ENCODE measurements at places on chromosomes 16 and 17. TPM values are rescaled to one million over a fixed set of nuclear protein-coding genes. Genes with fewer than 3 reads are reported as not detected.

The CDH8 gene
- not detected for total RNA-seq

GRCh38 chr17:50935221-50935995, 69.3 kb upstream of the TOB1 start:
- no peak for DNase-seq

The CTRB1 gene
- total RNA-seq: not detected

GRCh38 chr16:79972053-79972704, 371.6 kb upstream of the MAF start:
- DNase-seq: no peak

- no peak for DNase-seq
Observed at GRCh38 chr16:81442916-81443687, 1.5 kb upstream of the CMIP start.

DNA sequence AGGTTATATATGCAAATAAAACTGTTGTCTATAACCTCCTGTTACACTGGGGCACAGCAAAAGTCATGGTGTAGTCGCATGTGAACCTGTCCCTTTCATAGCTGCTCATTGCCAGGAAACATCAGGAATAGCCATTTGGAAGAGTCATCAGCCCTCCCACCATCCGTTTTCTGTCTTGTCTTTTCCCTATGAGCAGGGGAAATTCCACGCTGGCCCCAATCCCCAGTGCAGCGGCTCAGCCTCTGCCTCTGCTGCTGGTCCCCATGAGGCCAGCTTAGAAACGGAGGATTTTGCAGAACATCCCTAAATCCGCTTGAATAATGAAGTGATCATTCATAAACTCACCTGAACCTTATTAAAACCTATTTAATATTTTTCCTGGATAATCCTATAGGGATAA, 10.5 kb downstream of the MAPT start:
- DNase-seq: no peak

- no peak for DNase-seq
Observed at GRCh38 chr17:37481001-37481665, 8.6 kb upstream of the DUSP14 start.

GRCh38 chr16:6362321-6362720, 970.3 kb upstream of the RBFOX1 start:
- DNase-seq: no peak

DNA sequence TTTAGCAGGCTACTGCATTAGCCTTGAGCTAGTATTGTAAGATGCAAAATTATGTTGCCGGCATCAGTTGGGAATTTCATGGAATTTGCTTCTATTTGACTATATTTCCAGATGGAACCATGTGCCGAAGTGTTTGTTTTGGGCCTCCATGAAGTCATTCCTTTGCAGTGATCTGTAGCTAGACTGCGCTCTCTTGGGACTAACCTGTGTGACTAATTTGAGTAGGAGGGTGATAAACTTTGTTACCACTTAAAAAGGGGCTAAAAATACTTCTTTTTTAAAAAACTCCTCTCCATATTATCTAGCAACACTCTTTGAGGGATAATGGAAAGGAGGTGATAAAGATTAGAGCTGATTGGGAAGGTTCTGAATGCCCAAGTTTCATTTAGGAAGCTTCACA, 166.8 kb upstream of the TBX2 start:
- DNase-seq: no peak

DNA sequence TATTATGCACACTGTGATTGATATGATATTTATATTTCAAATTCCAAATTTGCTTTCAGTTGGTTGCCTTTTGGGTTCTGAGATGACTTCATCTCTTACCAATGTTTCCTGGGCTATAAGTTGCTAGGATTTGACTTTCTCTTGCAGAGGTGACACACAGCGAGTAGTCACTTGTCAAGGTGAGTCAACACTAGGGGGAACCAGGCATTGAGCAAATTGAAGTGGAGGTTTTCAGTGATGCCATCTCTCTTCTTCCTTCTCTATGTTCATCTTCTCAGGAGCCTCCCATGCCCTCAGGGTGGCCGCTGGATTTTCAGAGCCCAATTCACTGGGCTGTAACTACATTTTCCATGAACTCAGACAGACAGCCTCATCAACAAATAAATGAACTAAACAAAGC, 6.0 kb upstream of the CPD start:
- DNase-seq: no peak

DNA sequence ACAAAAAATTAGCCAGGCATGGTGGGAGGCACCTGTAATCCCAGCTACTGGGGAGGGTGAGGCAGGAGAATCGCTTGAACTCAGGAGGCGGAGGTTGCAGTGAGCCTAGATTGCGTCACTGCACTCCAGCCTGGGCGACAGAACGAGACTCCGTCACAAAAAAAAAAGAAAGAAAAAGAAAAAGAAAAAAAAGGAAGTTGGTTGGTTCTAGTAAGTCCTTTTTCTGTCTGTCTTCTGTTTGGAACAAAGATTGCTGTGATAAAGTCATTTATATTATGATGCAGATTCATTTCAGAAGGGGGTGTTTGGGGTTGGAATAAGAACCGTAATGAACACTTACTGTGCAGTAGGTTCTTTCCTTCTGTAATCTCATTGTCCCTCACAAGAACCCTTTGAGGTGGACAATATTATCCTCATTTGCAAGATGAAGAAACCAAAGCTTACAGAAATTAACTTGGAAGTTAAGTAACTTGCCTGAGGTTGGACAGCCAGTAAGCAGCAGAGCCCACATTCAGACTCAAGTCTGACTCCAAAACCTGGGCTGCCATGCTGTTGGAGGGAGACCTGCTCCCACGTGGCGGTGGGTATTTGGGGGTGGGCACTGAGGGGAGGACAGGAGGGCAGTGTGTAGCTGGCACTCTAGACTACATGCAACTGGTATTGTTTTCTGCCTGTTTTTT, 10.3 kb downstream of the MINK1 start:
- no peak for DNase-seq

The TMEM98 gene
- total RNA-seq: 18.8 TPM

DNA sequence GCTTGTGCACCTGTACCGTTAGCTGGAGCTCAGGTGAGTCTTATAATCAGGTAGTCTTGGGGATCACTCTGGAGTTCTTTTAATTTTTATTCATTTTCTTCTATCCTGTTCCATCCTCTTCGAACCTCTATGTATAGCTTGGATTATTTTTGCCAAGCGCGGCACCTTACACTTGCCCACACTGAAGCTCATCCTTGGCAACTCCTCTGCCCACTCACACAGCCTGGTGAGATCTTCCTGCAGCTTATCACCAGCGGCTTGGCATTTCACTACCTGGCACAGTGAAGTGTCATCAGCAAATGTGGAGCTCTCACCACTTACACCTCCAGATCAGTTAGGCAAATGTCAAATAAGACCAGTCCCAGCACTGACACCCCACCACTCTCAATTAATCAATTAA, 116.7 kb downstream of the CACNG3 start:
- no peak for DNase-seq

GRCh38 chr17:20924306-20924705, 118.5 kb downstream of the USP22 start:
- DNase-seq: no peak

DNA sequence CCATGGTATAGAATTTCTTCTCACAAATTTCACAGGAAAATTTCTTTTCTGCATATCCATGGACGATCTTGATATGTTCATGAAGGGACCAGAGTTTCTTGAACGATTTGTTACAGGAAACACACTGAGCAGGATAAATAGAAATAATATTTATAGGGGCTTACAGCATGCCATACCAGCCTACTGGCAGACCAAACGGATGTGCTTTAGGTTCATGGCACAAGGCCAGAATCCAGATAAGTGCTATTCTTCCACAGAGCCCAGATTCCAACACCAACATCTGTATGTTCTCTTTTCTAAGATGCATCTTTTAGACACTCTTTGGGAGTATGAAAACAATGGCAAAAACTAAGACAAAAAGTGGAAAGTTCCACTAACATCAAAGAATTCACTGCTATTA, 49.3 kb downstream of the ZNF652 start:
- no peak for DNase-seq

- DNase-seq: no peak
Observed at GRCh38 chr17:75079023-75079373, 8.8 kb upstream of the SLC16A5 start.

- no peak for DNase-seq
Observed at GRCh38 chr17:14732211-14732610, 431.3 kb downstream of the HS3ST3B1 start.

All from activated T-helper 2 cell treated with anti-CD3 and anti-CD28 coated beads, Interferon-gamma antibody, Interleukin-2, Interleukin-4, amounts not matched to agents 10 μg/mL and 5 μg/mL and 100 μg/mL, durations not matched to agents 14 hours and 24 hours and 36 hours (primary cell).